ENCODE measurements at places on chromosomes 1 and 21. TPM values are rescaled to one million over a fixed set of nuclear protein-coding genes. Genes with fewer than 3 reads are reported as not detected.

DNA sequence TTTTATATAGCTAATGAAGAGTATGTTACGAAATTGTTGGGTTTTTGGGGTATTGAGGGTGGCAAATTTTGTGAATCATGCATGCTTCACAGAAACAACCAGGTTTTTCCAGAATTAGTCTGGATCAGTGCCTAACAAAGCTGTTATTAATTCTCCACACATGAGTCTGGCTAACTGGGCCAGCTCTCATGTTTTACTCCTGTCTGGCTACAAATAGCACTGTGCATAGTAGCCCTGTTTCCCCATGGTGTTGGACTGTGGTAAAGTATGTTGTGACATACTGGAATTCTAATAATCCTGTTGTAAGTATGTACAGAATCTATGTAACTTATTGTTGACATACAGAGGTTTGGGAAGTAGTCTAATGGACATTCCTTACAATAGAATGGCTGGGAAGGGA lies 35.8 kb downstream of the S100B start:
- DNase-seq = no peak

The PDZK1IP1 gene
- total RNA-seq = not detected

GRCh38 chr1:92441697-92442342 lies 44.9 kb downstream of the GFI1 start:
- DNase-seq = no peak

The RAB3B gene
- not detected for total RNA-seq

DNA sequence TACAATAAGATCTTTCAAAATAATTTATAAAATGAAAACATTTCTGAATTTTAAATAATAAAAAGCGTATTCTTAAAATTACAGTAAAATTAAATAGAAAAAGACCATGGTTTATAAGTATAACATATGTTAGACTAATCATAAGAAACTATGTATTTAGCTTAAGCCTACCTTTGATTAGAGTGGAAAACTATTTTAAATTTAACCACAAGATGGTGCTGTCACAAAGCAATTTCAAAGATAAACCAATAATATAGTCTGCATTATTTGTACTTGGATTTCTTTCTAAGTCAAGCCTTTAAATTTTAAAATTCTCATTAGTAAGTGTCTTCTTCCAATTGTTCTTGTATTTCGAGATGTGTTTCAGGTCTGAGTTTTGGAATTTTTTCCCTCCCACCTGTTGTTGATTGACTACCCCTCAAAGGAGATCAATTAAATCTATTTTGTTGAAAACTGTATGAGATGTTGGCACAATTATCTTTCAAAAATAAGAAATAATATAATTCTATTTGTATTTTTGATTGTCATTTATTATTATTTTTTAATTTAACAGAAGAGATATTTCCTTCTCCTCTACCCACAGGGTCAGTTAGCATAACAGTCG lies 459.8 kb downstream of the KCNT2 start:
- DNase-seq = no peak

DNA sequence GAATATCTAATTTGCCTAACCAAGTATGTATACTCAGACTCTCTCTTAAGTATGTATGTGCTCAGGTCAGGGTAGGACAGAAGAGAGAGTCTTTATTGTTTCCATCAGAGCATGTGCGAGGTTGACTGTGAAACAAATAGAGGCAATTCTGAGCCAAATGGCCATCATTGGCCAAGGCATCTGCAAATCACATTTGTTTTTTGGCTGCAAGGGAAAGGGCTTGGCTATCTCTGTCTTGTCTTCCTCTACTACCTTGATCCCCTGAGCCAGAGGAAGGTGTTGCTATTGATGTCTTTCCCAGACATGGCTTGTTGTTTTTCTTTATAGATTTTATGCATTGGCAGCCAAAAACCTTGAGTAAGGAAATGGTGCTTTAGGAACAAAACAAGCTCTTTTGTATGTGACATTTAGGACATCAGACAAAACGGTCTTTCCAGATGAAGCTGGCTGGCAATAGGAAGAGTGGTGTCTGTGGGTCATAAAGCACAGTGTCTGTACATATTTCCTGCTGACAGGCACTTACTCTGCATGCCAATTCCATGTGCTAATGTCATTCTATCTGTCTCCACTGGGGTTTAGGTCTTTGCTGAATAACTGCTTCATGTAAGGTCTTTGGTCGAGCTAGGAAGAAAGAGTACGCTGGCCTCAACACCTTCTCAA lies 163.3 kb downstream of the BRINP2 start:
- no peak for DNase-seq

The DNALI1 gene
- total RNA-seq = not detected

GRCh38 chr1:209344156-209344555 lies 239.4 kb upstream of the CAMK1G start:
- DNase-seq = no peak

GRCh38 chr1:51570063-51570710 lies 46.7 kb upstream of the OSBPL9 start:
- DNase-seq = no peak

DNA sequence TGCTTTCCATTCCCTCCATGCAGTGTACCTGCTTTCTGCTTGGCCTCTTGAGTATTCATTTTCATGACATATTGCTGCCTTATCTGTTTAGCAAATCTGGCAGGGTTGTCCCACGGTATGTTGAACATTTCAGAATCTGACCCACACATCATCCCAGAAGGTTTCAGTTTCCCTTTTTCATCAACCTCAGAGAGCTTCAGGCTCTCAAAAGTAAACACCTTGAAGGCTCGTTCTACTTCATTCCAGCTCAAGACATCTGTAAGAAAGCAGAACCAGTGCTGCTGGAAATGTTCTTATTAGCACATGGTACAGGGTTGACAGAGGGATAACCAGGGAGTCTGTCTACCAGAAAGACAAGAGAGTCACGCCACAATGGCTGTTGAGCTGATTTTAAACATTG lies 103.6 kb downstream of the SPAG17 start:
- no peak for DNase-seq

The ABCB10 gene
- total RNA-seq = 23.3 TPM

DNA sequence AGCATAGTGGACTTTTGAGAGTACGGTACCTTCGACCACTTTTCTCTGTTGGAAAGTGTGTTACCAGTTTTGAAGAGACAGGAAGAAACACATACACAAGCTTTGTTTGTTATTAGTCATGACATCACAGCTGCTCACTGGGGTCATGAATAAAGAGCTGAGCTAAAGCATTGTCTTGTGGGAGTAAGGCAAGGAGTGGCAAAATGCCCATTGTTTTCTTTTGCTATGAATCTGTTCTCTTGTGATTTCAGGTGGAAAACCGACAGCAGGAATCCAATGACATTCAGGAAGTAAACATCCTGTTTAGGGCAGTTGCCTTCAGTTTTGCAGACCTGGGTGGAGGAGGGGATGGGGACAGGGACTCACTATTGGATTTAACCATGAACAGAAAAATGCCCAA lies 66.2 kb downstream of the RGL1 start:
- no peak for DNase-seq

DNA sequence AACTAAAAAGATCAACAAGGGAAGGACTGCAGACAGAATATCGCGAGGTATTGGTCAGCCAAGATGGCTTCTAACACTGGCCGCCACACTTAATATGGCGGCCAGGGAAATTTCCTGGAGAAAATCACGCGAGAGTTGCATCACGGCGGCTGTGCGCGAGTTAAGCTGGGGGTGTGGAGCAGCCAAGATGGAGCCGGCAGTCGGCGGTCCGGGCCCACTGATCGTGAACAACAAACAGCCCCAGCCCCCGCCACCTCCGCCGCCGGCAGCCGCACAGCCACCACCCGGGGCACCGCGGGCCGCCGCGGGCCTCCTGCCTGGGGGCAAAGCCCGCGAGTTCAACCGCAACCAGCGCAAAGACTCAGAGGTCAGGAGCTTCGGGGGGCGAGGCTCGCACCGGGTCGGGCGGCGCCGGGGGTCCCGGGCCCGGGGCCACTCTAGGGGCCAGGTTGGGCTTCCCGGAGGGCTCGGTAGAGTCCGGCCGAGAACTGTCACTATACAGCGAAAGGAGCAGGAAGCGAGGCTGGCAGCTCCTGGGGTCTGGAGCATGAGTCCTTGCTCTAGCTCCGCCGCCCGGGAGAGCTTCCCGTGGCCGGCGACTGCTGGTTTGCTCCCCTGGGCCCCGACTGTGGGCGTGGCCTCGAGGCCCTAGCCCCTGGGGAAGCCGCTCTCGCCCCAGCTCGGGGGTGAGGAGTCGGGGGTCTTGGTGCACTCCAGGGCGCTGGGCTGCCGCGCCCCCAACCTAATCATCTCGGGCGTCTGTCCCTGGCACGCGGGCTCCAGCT lies at the start of gene STRIP1:
Gene STRIP1, plus strand, starts transcription at position 174 of the 785 bp plus-strand sequence. Its CDS starts 14 bp downstream, at position 188.
- peak; percentile 87 for DNase-seq

Measured in natural killer cell (primary cell).